ENCODE measurements at places on chromosomes 3 and 15. TPM values are rescaled to one million over a fixed set of nuclear protein-coding genes. Genes with fewer than 3 reads are reported as not detected.

DNA sequence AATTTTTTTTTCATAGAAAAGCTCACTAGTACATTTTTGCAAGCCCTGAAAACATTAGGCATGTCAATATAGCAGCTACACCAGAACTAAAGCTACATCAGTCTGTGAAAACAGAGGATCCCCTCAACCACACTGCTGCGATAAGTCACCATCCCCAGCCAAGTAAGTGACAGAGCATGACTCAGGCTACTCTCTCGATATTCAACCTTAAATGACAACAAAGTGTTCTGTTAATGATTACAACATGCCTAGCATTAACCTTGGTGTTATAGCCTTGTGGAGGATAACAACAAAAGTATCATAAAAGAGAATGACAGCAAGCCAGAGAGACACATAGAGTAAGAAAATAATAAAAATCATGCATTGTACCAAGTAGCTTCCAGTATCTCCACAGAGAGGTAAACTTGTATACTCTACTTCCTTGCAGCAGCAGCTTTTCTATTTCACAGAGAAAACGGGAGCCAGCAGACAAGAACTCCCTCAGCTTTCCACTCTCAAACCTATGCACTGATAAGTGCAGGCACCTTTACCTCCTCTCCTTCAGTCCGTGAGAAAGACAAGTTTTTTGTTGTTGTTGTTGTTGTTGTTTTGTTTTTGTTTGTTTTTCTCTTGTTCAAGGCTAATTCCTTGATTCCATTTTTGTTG is 76.6 kb downstream of the GBE1 start:
- no peak overlapping the region for H3K27ac ChIP-seq
- no peak overlapping the region for H3K4me3 ChIP-seq
- no peaks in the 10 kb centered on the region for H3K36me3 ChIP-seq
- no peak for DNase-seq

GRCh38 chr15:60589253-60589652 is 110.3 kb upstream of the ICE2 start:
- peaks cover 2% of the 10 kb centered on the region for H3K27me3 ChIP-seq
- no peaks in the 10 kb centered on the region for H3K36me3 ChIP-seq
- H3K4me3 ChIP-seq: no peak overlapping the region
- no peak overlapping the region for H3K27ac ChIP-seq

DNA sequence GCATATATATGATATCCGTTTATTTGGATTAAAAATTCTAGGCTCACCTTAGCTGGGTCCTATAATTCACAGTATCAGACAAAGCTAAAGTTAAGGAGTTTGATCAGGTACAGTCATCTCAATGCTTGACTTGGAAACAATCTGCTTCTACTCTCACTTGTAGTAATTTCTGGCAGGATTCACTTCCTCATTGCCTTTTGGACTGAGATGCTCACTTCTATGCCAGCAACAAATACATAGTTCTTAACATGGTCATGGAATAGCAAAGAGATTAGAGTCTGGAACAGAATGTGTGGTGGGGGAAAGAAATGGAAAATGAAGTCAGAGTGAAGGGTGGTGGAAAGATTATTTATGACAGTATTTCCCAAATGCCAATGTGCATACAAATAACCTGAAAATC is 693.6 kb downstream of the CADM2 start:
- no peak overlapping the region for H3K4me3 ChIP-seq
- no peak overlapping the region for H3K27ac ChIP-seq
- H3K4me1 ChIP-seq: no peaks in the 10 kb centered on the region
- H3K27me3 ChIP-seq: no peaks in the 10 kb centered on the region
- no peak for DNase-seq

- H3K4me1 ChIP-seq: no peaks in the 10 kb centered on the region
- H3K36me3 ChIP-seq: no peaks in the 10 kb centered on the region
- H3K27ac ChIP-seq: no peak overlapping the region
- no peak for DNase-seq
- H3K27me3 ChIP-seq: no peaks in the 10 kb centered on the region
Measured at GRCh38 chr3:18454766-18455165, 29.6 kb upstream of the SATB1 start.

DNA sequence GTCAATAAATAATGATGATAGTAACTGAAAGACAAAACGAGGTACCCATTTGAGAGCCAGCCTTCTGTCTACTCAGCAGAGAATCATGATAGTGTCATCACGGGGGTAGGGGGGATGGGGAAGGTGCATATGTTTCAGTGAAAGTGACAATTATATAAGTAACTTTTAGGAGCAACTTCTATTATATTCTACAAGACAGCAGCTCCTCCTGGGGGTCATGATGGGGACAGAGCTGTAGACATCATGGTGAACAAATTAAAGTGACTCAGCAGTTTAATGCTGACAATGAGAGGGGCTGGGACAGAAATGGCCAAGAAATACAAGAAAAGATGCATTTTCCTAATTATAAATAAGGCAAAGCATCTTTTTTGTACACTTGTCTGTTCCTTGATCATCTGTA is 11.8 kb downstream of the CAPN3 start:
- H3K36me3 ChIP-seq: no peaks in the 10 kb centered on the region
- DNase-seq: no peak
- no peak overlapping the region for H3K27ac ChIP-seq
- H3K4me1 ChIP-seq: no peaks in the 10 kb centered on the region
- H3K27me3 ChIP-seq: no peaks in the 10 kb centered on the region

GRCh38 chr15:68385240-68385561 is 46.8 kb downstream of the ITGA11 start:
- no peaks in the 10 kb centered on the region for H3K36me3 ChIP-seq
- no peak for DNase-seq

GRCh38 chr3:125147491-125147820 is 65.1 kb downstream of the SLC12A8 start:
- no peak overlapping the region for H3K27ac ChIP-seq
- H3K36me3 ChIP-seq: no peaks in the 10 kb centered on the region
- no peak overlapping the region for H3K4me3 ChIP-seq
- no peaks in the 10 kb centered on the region for H3K27me3 ChIP-seq
- DNase-seq: no peak

GRCh38 chr3:116470605-116471197 is 25.4 kb upstream of the LSAMP start:
- no peak overlapping the region for H3K27ac ChIP-seq
- no peaks in the 10 kb centered on the region for H3K36me3 ChIP-seq
- peaks cover 41% of the 10 kb centered on the region for H3K4me1 ChIP-seq
- H3K27me3 ChIP-seq: no peaks in the 10 kb centered on the region

DNA sequence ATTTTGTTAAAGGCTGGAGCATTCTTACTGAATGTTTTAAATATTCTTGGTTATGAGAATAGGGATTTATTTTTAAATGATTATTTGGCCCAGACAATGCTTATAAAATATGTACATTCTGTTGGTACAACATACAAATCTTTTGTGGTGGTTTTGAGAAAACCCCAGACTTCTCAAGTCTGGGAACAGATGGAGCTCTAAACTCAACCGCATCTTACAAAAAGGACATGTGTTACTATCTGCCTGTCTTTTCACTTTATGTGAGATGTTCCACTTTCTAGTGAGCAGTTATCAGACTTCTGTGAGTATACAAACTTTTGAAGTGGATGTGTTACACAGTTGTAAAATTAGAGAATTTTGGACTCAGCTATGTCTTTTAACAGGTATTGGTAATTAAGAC is 135.5 kb upstream of the RBMS3 start:
- peak overlapping the region; percentile 82 for H3K27ac ChIP-seq
- no peaks in the 10 kb centered on the region for H3K27me3 ChIP-seq
- no peaks in the 10 kb centered on the region for H3K36me3 ChIP-seq
- H3K4me3 ChIP-seq: no peak overlapping the region
- H3K4me1 ChIP-seq: peaks cover 14% of the 10 kb centered on the region

GOLGA8J gene
- total RNA-seq: not detected

PYGO1 gene
- 7.8 TPM for total RNA-seq

TXNRD3 gene
- 1.8 TPM for total RNA-seq

ITGA11 gene
- total RNA-seq: 0.22 TPM

HTR3E gene
- not detected for total RNA-seq

MRPL3 gene
- 56.5 TPM for total RNA-seq

PRR20G gene
- not detected for total RNA-seq
